ENCODE measurements at places on chromosomes 4 and X.

GRCh38 chr4:168812806-168813205, 197.2 kb downstream of the CBR4 start:
- no peak for DNase-seq

DNA sequence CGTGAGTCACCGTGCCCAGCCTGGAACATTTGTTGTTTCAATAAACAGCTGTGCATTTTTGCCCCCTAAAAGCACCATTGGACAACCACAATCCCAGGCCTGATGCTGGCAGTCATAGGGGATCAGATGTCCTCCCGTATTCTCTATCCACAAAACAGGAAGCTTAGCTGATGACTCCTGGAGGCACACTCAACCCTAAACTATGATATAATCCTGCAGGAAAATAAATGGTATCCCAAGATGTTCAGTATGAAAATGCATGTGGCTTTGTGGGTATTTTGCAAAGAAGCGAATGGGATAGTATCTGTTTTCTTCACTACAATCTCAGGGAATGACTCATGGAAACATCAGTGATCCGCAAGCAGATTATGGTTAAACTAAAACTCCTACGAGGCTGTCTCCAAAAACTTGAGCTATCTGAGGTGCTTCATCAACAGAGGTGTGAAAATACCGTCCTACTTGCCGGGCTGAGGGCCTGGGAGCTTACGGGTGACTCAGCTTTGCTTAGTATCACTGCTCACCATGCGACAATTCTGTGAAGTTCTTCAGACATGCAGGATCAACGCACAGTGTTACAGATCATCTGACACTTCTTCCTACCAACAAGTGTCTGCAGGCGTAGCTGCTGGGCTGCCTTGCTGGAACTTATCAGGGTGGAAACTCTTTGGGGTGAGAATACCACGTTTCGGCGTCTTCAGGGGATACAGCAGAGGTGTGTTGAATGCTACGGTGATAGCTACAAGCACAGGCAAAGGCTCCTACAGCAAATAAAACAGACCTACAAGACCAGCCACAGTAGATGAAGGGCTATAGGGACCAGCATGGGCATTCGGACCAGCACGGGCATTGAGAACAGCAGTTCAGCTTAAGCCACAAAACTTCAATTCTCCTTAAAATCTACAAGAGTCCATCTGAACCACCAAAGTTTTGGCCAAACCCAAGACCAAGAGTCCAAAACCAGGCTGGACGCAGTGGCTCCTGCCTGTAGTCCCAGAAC, 148.5 kb downstream of the DHRSX start:
- no peak for DNase-seq

DNA sequence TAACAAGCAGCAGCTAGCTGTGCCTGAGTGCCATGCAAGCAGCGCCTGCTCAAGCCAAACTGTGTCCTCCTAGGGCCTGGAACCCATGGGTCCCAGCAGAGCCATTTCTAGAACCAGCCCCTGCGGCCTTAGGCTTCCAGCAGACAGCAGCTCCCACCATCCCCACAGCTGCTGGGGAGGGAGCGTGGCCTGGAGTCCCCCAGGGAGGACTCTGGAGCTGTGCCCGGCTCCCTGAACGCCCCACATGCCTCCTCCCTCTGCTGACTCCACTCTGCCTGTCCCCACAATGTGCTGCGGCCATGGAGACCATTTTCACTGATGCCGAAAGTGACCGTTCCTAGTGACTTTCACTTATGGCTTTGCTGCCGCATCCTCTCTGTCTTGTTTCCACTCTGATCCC, 45.9 kb downstream of the GAK start:
- DNase-seq, result no peak

GRCh38 chr4:105895583-105896460, 551 bp downstream of the NPNT start:
- DNase-seq, result no peak

DNA sequence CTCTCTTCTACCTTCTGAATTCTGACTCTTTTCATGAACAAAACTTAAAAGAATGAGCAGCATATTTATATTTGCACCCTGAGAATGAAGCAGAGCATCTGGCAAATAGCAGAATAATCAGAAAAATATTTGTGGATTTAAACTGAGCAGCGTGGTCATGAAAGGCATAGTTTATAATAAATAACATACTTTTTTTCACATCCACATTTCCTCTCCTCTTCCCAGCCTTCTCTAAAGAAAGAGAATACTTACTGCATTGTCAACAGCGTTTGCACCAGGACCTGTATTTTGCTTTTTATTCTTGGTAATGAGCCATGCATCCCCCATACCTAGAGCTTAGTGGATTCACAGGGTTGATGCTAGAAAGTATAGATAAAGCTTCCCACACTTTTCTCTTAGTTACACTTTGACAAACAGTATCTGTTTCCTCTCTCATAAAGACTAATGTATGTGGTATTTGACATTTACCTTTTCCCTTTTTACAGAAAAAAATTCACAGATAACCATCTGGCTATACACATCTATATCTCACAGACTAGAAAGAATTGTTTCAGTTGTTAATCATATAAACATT, 131.5 kb downstream of the PRSS12 start:
- no peak for DNase-seq

GRCh38 chr4:52017814-52018213, 2.3 kb downstream of the LRRC66 start:
- DNase-seq, result no peak

- no peak for DNase-seq
Measured at GRCh38 chr4:98474408-98474844, 184.0 kb downstream of the TSPAN5 start.

DNA sequence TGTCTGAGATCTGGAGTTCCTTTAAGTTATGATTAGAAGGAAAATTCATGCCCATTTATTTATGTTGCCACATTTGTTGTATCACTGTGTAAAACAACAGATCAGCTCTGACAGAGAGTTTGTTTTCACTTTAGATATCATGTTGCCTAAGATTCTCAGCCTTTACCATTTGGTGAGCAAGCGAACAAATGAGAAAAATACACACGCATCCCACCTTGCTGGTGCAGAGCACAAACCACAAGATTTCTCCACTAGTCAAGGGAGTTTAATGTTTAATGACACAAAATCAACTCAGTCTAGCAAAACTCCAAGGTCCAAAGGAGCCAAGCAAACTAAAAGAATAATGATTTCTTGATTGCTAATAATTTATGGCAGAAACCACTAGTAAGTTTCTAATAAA, 27.7 kb downstream of the FGF5 start:
- no peak for DNase-seq

DNA sequence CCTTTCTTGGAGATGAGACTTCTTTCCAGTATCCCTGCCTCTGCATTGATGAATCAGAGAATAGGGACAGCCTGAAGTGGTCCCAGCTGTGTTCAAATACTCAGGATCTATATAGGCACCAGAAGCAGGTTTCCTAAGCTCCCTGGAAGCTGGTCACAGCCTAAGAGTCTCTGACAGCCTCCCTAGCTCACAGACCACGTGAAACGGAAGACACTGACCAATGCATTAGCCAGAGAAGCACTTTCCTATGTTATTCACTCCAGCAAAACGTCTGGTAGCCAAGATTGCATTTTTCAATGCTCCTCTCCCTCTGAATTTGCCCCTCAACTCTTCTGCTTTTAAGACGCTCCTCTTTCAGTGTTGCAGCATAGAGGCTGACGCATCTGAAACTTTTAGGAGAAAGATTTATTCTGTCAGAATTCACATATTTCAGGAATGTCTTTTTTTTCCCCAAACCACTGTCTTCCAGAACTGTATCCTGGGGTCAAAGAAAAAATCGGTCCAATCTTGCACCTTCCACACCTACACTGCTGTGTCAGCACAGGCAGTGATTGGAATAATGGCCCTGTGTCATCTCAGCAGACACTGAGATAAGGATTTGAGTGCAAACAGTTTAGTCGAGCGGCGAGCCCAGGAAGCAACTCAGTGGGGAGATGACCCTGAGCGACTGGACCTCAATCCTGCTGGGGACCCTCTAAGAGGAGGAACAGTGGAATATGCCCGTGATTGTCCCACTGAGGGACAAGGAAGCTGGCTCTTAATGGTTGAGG, 109.4 kb downstream of the SMIM20 start:
- DNase-seq, result no peak

DNA sequence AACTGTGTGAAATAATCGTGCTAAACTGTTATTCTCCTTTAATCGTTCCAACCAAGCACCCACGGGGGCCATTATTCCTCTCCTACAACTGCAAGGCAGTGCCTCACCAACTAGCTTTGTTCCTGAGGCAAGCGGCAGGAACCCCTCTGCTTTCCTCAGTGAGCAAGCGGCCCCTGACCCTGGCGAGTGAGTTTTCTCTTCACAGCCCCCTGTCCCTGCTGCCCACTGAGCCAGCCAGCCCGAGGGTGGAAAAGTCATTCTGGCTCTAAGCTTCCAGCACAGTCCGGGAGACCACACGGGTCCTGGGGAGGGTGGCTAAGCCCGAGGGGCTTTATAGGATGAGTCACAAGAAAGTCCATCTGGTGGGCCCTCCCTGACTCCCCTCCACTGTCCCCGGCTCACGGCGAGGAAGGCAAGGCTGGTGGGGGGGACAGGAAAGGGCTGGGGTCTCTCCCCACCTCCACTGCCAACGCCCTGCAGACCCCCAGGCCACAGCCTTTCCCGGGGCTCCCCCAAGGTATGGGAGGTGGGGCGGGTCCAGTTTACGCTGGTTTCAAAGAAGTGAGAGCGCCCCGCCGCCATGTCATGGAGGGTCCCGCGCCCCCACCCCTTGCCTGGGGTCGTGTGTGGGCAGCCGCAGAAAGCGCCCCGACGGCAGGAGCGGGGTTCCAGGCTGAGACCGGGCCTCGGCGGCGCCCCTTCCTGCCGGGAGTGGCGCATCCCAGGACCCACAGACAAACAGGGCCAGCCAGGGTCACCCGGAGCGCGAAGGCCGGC, 45.0 kb downstream of the CPLX1 start:
- DNase-seq, result no peak

GRCh38 chrX:46168254-46168653, 377.0 kb downstream of the ZNF674 start:
- DNase-seq, result no peak

DNA sequence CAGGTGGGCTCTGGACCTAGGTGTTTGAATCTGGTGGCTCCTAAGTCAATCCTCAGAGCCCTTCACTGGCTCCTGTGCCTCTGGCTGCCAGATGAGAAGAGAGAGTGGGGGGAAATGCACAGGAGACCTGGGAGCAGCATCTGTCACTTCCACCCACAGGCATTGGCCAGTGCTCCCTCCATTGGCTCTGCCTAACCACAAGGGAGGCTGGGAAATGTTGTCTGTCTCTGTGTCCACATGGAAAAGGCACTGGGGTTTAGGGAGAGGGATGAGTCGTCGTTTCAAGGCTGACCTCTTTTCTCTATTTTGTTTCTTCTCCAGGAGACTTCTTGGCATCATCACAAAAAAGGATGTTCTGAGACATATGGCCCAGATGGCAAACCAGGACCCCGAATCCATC, 76.4 kb downstream of the CLCN4 start:
- DNase-seq, result peak; percentile 39

DNA sequence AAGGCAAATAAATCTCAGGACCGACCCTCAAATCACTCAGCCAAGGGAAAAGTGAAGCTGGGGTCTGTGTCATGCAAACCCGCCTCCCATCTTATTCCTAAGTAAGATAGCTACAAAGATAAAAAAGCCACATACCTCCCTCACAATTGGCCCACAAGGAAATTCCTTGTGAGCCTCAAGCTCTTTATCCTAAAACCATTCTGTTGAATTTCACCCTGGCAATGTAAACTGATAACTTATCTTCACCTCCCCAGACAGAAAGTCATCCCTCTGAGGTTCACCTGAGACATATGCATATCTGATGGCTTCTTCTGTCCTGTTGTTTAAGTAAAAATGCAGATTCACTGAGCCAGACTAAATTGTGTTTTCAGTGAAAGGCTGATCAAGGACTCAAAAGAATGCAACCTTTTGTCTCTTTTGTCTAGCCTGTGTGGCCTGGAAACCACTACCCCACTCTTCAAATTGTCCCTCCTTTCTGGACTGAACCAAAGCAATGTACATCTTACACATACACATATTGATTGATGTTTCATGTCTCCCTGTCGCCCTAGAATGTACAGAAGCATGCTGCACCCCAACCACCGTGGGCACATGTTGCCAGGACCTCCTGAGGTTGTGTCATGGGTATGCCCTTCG, 91.3 kb downstream of the MFAP3L start:
- DNase-seq, result no peak

DNA sequence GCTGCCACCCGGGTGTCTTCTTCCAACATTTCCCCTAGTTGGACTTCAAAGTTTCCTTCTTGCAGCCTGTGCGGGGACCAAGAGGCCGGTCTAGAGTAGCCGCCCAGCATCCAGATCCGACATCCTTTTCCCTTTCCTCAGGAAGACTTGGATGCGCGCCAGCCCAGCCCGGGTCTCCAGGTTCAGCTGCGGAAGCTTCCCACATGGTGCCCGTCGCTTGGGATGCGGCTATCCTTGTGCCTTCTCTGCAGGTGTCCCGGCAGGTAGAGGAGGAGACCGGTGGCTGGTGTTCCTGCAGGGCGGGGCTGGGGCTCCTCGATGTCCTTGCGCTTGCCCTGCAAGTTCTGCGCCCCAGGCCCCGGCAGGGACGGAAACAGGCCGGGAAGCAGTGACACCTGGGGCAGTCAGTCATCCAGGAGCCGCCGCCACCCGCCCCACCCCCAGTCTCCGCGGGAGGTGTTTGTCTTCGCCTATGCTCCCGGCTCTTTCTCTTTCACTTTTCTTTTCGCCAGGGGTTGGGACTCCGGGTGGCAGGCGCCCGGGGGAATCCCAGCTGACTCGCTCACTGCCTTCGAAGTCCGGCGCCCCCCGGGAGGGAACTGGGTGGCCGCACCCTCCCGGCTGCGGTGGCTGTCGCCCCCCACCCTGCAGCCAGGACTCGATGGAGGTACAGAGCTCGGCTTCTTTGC, at the start of gene IL15:
TSS of gene IL15 (plus strand) at position 502 of the 689 bp plus-strand sequence. CDS start 82,882 bp downstream, outside the sequence.
- DNase-seq, result no peak

GRCh38 chr4:37594099-37594498, 92.1 kb downstream of the RELL1 start:
- DNase-seq, result no peak

GRCh38 chr4:151276787-151277562, at the start of gene PRSS48:
TSS of gene PRSS48 (plus strand) at chr4:151277161. CDS start at chr4:151277173, 12 bp downstream.
- DNase-seq, result no peak

- DNase-seq, result no peak
Measured at GRCh38 chrX:119607018-119607389, 780 bp upstream of the NKRF start.

- no peak for DNase-seq
Measured at GRCh38 chrX:48165241-48165640, 31.4 kb downstream of the SSX5 start.

GRCh38 chrX:55161581-55161980, 58.6 kb upstream of the PAGE5 start:
- DNase-seq, result no peak

GRCh38 chrX:70168238-70169188, 8.8 kb upstream of the DGAT2L6 start:
- DNase-seq, result no peak

DNA sequence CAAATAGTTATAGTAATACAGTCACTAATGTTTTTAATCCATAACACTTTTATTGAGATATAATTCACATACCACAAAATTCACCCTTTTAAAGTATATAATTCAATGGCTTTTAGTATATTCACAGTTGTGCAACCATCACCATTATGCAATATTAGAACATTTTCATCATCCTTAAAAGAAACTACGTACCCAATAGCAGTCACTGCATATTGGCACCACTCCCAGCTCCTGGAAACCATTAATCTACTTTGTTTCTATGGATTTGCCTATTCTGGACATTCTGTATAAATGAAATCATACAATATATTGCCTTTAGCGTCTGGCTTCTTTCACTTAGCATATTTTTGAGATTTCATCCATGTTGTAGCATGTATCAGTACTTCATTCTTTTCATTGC, 99.3 kb downstream of the AMMECR1 start:
- DNase-seq, result no peak

- DNase-seq, result no peak
Measured at GRCh38 chr4:183966371-183966770, 61.3 kb downstream of the STOX2 start.

GRCh38 chr4:37160653-37161052, 83.9 kb upstream of the NWD2 start:
- no peak for DNase-seq

All from NCI-H2171 (cell line).